Stimulated activated CD4-positive, alpha-beta T cell treated with anti-CD3 and anti-CD28 coated beads, Interleukin-2, amount 100 ng/mL, for 48 hours (primary cell): ENCODE measurements at places on chromosomes 13 and 19.

DNA sequence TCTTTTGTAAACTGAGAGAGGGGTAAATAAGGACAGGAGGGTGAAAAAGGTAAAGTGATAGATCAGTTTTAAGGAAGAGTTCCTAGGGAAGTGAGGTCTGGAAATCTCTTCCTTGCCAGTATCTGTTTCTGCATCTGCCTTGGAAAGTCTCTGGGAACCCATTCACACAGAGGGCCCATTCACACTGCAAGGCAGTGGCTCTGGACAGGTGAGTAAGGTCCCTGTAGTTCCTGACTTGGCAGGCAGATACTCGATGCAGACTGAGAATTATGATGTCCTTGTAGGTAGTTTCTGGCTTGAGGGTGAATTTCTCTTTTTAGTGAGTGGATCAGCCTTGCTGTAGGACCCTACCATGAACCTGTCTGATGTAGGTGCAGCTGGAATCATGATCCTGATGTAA is 293.3 kb downstream of the NALCN start:
- no peak for DNase-seq

GRCh38 chr13:71879129-71879535 is 12.1 kb upstream of the DACH1 start:
- no peak for DNase-seq

DNA sequence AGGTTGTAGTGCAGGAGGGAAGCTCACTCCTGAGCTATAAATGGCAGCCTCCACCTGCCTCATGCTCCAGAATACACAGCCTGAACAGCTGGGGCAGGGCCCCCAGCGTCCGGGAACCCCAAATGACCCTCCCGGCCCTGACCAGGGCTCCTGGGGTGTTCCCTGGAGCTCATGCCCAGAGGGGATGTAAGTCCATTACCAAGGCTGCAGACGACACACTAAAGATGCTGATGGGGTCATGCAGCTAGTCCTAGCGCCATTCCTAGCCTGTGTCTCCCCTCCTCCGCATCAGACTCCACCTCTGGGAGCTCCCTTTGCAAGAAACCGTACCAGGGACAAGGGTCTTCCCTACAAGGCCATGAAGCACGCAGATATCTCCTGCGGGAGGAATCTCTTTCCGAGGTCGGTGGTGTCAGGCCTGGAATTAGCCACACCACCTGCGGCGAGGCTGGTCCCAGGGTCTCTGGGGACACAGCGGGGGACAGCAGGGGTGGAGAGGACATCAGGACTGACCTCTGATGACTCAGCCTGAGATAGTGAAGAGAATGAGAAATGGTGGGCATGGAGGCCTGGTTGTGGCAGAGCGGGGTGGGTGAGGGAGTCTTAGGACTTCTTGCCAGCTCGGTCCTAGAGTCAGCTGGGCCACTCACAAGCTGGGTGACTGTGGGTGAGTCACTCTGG is 11.9 kb upstream of the TPM4 start:
- no peak for DNase-seq

DNA sequence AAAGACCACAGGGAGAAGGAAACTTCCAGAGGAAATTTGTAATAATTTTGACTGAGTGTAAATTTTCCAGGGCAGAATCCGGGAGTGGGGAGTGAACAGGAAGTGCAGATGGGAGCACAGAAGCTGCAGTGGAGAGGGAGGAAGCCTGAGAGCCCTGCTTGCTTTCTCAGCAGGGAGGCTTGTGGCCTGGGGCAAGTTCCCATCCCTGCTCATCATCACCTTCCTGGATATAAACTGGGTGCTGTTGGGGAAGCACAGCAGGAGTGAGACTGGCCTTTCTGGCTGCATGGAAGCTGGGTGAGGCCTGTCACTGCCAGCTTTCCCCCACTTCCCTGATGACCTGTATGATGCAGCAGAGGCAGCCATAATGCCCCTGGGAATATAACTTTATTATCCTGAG is 532.9 kb downstream of the SLITRK6 start:
- no peak for DNase-seq

GRCh38 chr19:6020972-6021805 is 43.2 kb upstream of the RANBP3 start:
- no peak for DNase-seq

DNA sequence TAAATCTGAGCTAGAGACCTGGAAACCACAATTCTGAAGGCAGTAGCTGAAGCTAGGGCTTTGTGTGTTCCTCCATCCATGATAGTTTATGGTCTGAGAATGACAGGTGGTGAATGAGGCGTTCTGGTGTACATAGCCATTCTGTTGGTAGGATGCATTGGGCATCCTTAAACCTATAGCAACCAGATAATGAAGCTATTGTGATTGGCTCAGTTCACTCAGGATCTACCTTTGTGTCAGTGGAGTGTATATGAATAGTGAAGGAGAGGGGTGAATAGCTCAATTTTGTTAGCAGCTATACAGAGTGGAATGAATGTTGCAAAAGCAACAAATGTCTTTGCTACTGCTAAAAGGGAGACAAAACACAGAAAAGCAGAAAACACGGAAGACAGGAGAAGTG is 80.0 kb upstream of the PCDH20 start:
- no peak for DNase-seq

GRCh38 chr13:48500652-48501197 is 32.2 kb downstream of the RCBTB2 start:
- DNase-seq, result no peak

GRCh38 chr19:35342430-35342829 is 5.3 kb upstream of the FFAR1 start:
- DNase-seq, result no peak

DNA sequence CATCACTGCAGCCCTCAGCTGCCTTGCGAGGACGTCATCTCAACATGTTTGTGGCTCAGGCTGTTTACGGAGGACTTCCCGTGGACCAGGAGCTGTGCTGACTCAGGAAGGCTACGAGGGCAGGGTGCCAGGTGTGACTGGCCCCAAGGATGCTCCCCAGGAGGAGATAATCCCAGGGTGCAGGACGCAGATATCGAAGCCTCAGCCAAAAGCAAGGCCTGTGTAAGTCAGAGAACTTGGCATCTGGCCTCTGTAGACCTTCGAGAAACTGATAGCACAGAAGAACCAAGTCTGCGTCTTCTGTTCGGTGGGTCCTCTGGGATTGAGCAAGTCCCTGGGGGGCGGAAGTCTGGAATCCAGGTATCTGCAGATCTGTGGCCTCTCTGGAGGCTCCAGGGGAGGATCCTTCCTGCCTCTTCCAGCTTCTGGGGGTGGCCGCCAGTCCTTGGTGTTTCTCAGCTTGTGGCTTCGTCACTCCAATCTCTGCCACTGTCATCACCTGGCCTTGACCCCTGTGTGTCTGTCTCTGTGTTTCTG is 2.6 kb upstream of the DOHH start:
- no peak for DNase-seq

- no peak for DNase-seq
Observed at GRCh38 chr13:34628209-34628682, 313.8 kb upstream of the NBEA start.

GRCh38 chr13:109439813-109440212 is 346.6 kb downstream of the IRS2 start:
- no peak for DNase-seq

DNA sequence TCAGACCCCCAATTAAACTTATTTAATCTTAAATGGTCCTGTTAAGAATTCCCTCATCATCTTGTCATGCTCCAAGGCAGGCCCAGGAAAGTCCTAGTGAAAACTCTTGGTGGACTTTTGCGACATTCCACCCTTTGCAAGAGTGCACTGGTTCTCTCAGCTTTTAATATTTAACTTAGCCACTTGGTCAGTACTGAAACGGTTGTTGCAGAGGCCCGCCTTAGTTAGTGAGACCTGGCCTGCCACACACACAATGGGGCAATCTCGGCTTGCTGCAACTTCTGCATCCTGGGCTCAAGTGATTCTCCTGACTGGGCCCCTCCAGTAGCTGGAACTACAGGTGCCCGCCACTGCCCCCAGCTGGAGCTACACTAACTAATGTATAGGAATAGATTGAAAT is 1366.0 kb downstream of the UQCRFS1 start:
- no peak for DNase-seq

GRCh38 chr19:6066661-6067646 is 43.3 kb downstream of the RFX2 start:
- DNase-seq, result no peak

DNA sequence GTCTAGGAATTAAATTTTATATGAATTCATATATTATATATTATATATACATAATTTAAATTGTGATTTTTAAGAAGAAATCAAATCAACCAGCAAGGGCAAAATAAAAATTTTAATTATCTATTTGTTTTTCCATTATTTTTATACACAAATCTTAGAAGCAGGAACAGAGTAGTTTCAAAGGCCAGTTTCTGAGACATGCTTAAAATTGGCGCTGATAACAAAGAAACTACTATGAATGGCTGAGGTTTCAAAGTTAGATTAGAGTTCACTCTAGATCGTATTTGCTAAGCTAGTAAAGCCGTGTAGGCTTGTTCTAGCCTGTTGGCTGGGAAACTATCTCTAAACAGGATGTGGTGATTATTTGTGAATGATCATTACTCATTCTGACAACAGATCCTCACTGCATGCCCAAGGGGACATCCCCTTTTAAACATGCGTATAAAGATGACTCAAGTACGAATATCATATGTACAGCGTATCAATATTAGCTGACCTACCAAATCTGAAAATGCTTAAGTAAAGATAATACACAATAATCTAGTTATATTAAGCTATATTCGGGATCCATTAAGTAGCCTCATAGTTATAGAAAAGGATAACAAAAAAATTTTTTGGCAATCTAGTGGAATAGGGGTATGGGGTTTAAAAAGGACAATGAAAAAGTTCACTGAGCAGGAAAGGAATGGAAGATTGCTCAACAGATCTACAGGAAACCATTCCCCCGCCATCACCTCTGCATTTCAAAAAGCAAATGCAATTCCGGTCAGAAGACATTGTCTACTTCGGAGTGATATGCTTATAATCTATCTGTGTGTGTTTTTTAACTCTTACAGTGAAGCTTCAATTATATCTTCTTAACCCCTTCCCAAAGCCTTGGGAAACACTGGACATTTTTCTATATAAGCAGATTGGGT is 150.1 kb downstream of the SHISA2 start:
- no peak for DNase-seq

DNA sequence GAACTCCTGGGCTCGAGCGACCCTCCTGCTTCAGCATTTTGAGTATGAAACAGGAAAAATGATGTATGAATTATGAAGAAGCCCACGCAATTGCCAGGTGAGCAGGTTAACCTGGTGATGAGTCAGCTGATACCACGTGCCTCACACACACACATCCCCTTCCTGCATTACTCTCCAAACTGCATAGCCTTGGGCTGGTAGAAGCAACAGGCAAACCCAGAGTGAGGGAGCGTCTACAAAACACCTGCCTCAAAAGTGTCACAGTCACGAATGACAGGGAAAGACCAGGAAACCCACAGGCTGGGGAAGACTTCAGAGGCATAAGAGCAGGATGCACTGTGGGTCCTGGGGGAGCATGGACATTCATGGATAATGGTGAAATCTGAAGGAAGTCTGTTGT is 192.8 kb upstream of the IRS2 start:
- DNase-seq, result no peak

GRCh38 chr19:51142119-51142518 is at the start of gene SIGLEC7:
Gene SIGLEC7 (plus strand): TSS chr19:51142301. CDS start chr19:51142370, 69 bp downstream.
- no peak for DNase-seq

- no peak for DNase-seq
Observed at GRCh38 chr19:10643968-10644259, 10.2 kb upstream of the ILF3 start.

GRCh38 chr19:18230941-18231734 is 4.9 kb upstream of the PDE4C start:
- DNase-seq, result no peak

- DNase-seq, result no peak
Observed at GRCh38 chr19:4991996-4992698, 23.2 kb downstream of the KDM4B start.

DNA sequence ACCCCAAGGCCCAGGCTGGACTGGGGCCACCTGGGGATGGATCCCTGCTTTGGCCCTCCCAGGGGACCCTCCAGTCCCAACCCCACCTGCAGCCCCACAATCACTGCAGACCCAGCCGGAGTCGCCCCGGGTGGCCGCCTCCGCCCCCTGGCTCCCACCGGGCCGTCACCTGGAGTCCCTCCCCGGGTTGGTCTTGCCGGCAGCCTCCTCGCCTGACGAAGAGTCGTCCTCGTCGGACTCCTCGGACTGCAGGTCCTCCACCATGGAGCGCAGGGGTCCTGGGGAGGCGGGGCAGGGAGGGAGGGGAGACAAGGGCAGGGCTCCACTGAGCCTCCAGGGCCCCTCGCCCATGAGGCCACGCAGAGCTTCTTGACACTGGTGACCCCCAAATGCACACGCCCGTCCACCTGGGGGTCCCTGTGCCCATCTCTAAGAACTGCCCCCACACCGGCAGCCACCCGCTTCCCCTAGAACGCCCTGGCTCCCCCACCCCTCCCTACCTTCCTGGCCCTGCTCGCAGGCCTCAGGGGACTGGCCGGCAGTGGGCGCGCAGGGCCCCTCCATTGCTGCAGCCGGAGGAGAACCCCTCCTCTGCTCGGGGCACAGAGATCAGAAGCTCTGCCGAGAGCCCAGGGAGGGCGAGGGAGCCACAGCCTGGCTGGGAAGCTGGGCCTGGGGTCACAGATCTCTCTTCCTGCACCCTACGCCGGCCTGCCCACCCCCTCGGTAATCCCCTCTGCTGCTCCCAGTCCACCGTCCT is 63.4 kb downstream of the MLLT1 start:
- no peak for DNase-seq

GRCh38 chr19:1220477-1220930 is 14.9 kb downstream of the STK11 start:
- DNase-seq, result no peak

GRCh38 chr19:45901432-45901911 is 941 bp downstream of the MYPOP start:
- DNase-seq, result no peak

DNA sequence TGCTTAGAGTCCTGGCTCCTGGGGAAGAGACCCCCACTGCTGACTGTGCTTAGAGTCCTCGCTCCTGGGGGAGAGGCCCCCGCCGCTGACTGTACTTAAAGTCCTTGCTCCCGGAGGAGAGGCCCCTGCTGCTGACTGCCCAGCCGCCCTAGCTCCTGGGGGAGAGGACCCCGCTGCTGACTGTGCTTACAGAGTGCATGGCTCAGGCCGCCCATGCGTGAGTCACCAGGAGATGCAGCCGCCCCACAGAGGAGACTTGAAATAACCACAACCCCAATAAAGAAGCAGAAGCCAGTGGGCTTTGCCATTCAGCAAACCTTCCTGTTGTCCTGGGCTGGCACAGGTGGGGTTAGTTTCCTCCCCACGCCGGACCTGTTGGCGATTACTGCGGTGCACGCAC is 79.2 kb upstream of the C13orf46 start:
- DNase-seq, result no peak

DNA sequence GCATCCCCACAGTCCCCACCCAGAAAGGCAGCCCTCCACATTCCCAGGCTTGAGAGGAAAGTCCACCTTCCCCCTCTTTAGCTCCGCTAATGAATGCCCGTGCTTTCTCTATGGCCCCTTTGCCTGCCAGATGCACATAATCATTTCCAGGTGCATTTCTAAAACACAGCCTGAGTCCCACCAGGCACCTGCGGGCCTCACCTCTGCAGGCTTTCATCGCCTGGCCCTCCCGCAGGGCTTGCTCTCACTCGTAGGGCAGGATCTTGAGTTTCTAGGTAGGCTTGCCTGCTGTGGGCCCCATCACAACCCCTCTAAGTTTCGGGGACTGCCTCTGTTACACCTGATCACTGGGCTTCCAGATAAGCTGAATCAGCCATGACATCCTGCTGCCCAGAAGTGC is 173.6 kb downstream of the ZNF536 start:
- DNase-seq, result no peak
